ENCODE measurements at places on chromosomes 2 and 18.

DNA sequence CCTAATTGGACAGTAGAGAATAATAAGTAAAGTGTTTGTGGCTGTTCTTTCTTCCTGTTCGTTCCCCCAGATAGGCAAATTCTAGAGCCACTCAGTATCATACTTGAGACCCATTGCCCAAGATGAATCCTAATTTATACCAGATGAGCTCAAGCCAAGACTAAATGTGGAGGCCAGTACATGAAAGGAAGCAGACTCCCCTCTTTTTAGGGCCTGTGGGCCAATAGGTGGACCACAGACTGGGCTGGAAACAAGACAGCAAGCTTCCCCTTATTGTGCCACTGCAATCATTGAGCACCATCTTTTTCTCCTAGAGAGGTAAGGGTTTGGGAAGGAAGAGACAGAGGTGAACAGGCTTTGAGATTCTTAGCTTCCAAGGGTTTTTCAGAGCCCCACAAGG lies 141.9 kb downstream of the MGAT5 start:
- DNase-seq = no peak

GRCh38 chr2:25832897-25833296 lies 45.4 kb downstream of the ASXL2 start:
- no peak for DNase-seq

GRCh38 chr18:49892148-49892924 lies 79.0 kb upstream of the ACAA2 start:
- no peak for DNase-seq

DNA sequence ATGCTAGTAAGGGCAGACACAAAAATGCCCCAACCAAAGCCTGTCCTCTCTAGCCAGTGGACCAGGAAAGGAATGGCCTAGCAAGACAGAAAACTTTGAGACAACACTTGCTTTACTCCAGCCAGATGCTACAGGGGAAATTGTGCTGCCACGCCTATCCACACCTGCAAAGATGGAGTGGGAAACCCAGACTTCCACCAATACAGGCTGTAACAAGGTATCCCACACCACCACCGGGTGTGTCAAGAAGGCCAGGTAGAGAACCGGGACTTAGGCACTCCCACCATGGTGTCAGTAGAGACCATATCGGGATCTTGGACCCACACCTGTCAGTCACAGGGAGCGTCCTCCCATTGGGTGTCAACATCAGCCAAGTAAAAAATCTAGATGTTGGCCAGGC lies 16.2 kb upstream of the ESPNL start:
- no peak for DNase-seq

GRCh38 chr18:36095936-36096519 lies 28.7 kb upstream of the RPRD1A start:
- DNase-seq = no peak

GRCh38 chr18:23235860-23236259 lies 100.6 kb downstream of the CABLES1 start:
- no peak for DNase-seq

GRCh38 chr2:62398356-62398755 lies 107.6 kb downstream of the TMEM17 start:
- DNase-seq = no peak

- DNase-seq = no peak
Measured at GRCh38 chr18:45920367-45920766, 46.8 kb downstream of the EPG5 start.

DNA sequence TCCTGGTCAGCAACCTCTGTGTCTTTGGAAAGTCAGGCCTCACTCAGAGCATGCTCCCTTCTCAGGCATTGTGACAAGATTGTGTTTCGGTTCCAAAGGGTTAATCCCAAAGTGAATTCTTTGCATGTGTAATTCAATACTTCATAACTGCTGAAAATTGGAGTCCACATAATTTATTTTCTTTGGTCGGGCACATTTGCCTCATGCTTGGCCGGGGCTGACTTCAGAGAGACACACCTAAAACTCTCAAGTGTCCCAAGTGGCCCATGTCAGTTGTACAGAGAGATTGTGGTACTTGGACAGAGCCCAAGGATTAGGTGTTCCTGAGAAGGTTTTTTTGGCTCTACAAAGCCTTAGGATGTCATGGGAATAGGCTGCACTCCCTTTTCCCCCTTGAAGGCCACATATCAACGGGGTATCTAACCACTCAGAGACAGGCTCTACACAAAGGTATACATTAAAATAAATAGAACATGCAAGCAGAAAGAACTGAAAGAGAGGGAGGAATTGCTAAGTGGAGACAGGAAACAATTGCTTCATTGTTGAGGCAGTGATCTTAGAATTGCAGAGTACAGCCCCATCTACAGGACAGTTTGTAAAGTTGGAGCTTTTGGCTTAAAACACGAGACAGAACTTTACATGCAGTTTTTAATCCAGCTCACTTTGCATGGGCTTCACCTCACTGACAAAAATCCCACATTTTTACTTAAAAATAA lies 1232.3 kb upstream of the ZEB2 start:
- no peak for DNase-seq

- no peak for DNase-seq
Measured at GRCh38 chr2:56348392-56349210, 164.8 kb downstream of the CCDC85A start.

DNA sequence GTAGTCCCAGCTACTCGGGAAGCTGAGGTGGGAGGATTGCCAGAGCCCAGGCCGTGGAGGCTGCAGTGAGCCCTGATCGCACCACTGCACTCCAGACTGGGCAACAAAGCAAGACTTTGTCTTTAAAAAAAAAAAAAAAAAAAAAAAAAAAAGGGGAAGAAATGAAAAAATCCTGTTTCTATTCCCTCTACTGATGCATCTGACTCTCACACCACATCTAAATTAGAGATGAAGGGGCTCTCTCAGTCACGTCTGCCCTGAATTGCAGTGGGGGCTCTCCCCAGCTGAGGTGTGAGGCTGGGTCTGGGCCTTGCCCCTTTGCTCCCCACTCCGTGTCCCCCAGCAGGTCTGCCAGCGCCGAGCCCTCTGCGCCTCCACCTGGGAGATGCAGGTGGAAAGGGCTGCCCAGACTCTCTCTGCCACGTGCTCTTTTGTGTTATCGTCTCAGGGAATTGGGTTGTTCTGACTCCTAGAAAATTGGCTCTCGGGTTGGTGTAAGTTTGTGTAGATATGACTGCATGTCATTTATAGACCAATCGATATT lies 30.2 kb downstream of the TRAPPC12 start:
- no peak for DNase-seq

- no peak for DNase-seq
Measured at GRCh38 chr18:65464361-65464760, 286.5 kb upstream of the CDH7 start.

DNA sequence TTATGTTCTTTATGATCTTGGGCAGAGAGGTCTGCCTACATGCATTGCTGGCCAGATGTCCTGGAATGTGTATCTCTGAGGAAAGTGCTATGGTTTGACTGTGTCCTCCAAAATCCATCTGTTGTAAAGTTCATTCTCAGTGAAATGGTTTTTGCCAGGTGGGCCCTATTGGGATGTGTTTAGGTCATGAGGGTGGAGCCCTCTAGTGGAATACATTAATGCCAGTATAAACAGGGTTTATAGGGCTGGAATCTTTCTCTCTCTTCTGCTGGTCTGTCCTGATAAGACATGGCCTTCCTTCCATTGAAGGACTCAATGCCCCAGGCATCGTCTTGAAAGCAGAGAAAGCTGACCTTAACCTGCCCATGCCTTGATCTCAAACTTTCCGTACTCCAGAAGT lies 258.5 kb downstream of the RPIA start:
- DNase-seq = no peak

- DNase-seq = no peak
Measured at GRCh38 chr2:43941966-43942365, 53.8 kb downstream of the LRPPRC start.

- no peak for DNase-seq
Measured at GRCh38 chr2:36553683-36554082, 44.3 kb downstream of the FEZ2 start.

DNA sequence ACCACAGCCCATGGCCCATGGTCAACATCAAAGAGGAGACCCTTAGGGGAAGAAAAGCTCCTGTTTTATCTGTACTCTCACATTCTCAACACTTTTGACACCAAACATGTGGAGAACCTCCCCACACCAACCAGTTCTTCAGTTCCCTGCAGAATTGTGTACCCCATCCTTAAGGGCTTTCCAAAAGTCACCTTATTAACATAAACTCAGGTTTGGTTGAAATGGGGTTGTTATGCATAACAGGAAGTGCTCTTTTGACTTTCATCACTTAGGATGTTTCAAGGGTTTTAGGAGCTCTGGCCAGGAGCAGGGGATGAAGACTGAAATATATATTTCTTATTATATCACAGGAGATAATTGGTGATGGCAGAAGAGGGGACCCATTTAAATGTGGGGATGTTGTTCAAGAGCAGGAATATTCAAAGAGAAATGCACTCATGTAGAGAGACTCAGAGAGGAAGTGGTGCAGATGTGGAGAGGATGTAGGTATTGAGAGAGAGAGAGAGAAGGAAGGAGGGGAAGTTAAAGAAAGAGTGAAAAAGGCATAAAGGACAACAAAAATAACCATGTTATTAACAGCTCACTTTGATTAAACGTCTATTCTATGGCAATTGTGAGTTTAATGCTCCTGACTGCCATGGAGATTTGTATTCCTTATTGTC lies 35.2 kb downstream of the SP140L start:
- DNase-seq = no peak

GRCh38 chr18:74396171-74397169 lies 60.6 kb downstream of the DIPK1C start:
- DNase-seq = no peak

DNA sequence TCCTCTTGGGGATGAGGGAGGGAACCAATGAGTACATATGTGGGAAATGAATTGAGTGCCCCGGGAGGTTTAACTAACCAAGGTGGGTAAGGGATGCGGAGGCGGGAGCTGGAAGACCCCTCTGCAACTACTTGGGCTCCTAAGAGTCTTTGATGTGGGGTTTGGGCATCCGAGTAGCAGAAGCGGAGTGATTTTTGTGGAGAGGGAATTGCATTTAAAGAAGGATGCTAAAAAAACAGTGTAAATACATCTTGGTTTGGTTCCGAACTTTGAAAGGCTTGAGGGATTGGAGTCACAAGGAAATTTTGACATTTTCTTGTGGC lies 215.7 kb downstream of the MCFD2 start:
- DNase-seq = no peak

DNA sequence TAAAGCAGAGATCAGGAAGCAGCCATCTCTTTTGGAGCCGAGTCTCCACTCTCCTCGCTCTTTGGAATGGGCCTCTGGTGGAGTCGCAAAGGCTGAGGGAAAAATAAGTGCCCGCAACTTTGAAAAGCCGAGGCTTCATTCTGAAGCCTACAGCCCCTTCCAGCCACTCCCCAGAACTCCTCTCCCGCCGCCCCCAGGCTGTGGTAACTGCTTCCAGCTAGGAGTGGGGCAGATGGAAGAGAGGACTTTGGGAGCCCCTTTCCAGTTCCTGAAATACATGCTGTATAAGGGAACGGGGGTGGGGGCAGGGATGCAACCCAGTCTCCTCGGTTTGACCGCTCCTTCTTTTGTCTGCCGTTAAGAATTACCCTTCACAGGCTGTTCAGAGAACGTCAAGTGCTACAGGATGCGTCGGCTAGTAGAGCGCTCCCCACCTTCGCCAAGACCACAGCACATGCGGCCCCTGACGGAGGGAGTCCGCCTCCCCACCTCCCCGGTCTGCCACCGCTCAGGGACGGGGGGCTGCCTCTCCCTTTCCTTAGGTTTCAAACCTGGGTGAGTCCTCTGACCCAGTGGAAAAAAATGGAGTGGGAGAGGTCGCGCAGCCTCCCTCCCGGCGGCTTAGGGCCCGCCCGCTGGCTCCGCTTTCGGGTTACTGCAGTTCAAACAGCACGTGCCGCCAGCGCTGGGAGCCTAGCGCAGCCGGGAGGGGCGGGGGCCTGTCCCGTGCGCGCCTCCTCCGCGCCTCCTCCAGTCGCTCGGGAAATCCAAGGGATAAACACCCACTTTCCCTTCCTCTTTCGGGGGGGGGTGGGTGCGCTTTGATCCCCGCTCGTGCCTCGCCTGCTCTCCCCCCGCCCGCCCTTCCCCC lies 4.9 kb downstream of the CYP26B1 start:
- DNase-seq = no peak

- no peak for DNase-seq
Measured at GRCh38 chr18:23114171-23114881, 21.0 kb upstream of the CABLES1 start.

GRCh38 chr2:1833046-1833445 lies 88.7 kb upstream of the PXDN start:
- DNase-seq = no peak

DNA sequence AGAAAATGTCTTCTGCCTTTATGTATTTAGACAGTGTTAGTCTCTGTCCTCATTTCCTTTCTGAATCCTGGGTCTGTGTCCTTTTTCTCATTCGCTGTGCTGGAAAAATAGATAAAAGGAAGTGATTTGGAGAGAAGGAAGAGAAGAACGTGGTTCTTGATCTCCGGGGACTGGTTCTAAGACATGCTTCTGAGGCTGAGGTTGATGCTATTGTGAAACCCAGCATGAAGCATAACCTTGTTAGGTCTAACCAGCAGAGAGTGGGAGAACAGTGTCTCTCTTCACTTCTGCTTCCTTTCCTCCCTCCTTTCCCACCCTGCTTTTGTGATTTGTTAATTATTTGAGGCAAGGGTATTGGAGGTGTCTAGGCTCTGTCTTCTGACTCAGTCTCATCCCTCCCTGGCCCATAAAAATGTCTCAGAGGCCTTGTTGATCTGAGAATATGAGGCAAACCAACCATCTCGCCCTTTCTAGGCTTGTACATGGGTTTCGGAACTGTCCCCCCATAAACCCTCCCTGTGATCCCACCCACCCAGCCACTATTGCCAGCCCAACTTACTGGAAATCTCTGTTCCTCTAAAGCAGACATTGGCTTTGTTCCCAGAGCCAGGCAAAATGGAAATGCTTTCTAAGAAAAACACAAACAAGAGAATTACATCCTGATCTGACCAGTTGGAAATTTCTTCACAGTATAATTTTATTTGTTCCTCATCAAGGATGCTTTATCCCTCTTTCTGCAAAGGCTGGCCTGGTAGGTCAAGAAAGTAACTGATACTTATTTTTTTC lies 360.6 kb upstream of the TNP1 start:
- DNase-seq = no peak

GRCh38 chr2:189393440-189394111 lies 47.7 kb upstream of the WDR75 start:
- no peak for DNase-seq

DNA sequence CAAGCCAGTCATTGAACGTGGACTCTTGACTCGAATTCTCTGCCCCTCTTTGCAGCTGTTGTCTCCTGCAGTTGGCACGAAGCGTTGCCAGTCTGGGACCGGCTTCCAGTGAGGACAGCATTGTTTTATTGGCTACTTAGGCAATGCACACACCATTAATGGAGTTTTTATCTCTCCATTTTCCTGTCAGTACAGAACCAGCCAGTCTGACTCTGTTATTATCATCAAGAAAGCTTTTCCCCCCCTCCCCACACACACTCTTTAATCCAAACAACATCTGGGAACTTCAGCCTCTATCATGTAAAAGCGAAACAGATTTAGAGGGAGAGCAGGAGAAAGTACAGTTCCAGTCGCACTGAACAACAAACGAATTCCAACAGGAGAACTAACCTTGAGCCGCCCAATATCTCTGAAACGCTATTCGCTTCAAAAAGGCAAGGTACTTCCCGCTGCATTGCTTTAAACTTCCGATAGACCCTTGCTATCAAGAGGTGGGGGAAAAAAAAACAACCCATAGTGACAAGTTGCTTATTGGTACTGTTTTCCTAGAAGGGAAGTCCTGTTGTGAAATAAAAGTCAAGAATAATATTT lies 38.2 kb downstream of the ACVR1 start:
- no peak for DNase-seq

Measured in stimulated activated CD8-positive, alpha-beta memory T cell treated with anti-CD3 and anti-CD28 coated beads, Interleukin-7, amount 100 ng/mL, for 1 hour (primary cell).